NCI-H2081 (cell line): ENCODE measurements at places on chromosomes 4 and X.
A peak's percentile ranks its signal among the peaks of the same experiment; 100 is the strongest.

DNA sequence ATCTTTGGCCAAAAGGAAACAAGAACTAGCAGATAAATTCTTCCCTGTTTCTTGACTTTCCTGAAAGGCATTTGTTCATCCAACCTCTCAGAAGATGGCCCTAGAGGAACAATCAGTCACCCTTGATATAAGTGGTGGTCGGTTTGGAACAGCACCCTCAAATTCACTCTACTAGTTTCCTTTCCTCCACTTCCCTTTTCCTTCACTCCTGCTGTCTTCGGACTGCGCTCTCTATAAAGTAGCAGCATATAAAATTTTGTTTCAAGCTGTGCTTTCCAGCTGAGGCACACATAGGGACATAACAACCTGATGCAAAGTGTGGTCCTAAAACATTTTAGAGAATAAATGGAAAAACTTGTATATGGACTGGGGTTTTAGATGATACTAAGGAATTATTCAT lies 29.0 kb upstream of the MOB1B start:
- DNase-seq, result no peak

- DNase-seq, result peak; percentile 57
Measured at GRCh38 chrX:63751481-63751880, 33.5 kb downstream of the ARHGEF9 start.

- no peak for DNase-seq
Measured at GRCh38 chr4:40395166-40395900, 60.2 kb downstream of the CHRNA9 start.

DNA sequence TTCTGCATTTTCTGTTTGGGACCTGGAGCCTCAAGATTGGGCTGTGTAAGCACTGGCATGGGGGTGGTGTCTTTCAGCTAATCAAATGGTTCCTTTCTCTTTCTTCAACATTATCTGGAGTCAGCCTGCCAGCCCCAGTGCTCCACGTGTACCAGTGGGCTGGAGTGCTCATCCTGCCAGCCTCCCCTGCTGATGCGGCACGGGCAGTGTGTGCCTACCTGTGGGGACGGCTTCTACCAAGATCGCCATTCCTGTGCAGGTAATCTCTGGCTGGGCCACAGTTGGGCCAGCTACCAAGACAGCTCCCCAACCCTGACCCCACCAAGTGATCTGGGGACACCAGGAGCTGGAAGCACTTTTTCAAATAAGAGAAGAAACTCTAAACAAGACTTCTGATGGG lies 229.2 kb downstream of the FRAS1 start:
- DNase-seq, result no peak

GRCh38 chr4:20420916-20421602 lies 169.4 kb downstream of the SLIT2 start:
- no peak for DNase-seq

DNA sequence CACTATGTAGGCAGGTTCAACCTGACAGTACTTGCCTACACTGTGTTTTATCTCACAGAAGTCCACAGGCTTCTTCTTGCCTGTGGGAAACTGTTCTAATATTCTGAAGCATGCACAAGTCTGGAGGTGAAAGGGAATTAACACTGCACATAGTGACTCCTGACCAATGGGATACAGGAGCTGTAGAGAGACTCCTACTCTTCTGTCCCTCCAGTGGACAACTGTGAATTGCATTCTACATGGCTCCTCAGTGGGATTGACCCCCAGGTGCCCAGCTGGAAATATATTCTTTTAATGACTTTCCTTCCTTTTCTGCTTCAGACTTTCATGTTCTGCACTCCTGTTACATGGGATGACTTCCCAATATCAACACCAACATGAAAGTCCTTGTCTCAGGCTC lies 8.2 kb upstream of the YIPF6 start:
- no peak for DNase-seq

DNA sequence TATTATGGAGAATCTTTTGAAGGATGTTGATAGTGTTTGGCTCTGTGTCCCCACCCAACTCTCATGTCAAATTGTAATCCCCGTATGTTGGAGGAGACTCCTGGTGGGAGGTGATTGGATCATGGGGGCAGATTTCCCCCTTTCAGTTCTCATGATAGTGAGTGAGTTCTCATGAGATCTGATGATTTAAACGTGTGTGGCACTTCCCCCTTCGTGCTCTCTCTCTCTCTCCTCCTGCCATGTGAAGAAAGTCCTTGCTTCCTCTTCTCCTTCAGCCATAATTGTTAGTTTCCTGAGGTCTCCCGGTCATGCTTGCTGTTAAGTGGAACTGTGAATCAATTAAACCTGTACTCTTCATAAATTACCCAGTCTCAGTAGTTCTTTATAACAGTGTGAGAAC lies 166.1 kb upstream of the NUDT6 start:
- DNase-seq, result no peak

DNA sequence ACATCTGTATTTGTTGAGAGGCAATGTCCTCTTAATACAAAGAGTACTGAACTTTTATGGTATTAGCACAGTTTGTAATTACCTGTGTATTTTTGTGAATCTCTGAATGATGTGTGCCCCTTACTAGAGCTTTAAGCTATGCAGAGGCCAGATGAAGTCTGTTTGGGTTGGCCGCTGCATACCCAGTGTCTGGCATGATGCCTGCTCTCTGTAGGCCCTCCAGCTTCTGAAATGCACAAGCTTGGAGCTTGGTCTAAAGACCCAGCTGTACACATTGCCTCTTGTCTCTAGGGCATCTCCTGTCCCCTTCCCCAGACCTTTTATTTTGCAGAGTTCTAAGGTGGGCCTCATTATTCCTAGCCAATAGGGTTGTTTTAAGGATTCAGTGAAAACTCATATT lies 68.6 kb downstream of the CDS1 start:
- DNase-seq, result no peak

DNA sequence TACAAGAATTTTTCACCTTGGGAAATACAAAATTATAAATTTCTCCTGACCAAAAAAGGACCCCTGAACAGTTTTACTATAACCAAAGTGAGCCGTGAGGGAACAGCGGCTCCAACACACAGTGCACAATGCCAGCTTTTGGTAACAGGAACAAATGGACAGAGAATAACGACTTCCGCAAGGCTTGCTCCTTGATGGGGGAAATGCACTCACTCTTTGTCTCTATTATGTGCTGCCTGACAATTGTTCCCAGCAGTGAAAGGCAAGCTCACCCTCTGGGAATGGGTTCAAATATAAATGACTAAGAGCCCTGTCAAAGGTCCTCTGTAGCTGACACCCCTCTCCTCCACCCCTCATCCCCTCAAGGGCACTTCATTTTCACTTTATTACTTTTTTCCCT lies 325.8 kb upstream of the GALNT7 start:
- DNase-seq, result no peak

GRCh38 chr4:151644622-151645021 lies 116.2 kb downstream of the GATB start:
- DNase-seq, result no peak

GRCh38 chrX:47366041-47366722 lies 4.2 kb upstream of the ZNF157 start:
- peak; percentile 81 for DNase-seq

DNA sequence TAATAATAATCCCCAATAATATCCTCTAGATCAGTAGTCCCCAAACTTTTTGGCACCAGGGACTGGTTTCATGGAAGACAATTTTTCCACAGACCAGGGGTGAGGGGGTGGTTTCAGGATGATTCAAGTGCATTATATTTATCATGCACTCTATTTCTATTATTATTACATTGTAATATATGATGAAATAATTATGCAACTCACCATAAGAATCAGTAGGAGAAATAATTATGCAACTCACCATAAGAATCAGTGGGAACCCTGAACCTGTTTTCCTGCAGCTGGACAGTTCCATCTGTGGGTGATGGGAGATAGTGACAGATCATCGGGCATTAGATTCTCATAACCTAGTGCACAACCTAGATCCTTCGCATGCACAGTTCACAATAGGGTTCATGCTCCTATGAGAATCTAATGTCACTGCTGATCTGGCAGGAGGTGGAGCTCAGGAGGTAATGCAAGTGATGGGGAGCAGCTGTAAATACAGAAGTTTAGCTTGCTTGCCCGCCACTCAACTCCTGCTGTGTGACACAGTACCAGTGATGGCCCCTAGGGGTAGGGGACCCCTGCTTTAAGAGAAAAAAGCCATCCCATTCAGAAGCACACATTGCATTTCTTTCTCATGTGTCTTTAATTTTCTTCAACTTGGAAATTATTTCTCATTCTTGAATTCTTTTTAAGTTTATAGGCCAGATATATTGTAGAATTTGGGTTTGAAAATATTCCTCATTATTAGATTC lies 16.0 kb upstream of the SH3RF1 start:
- DNase-seq, result no peak

DNA sequence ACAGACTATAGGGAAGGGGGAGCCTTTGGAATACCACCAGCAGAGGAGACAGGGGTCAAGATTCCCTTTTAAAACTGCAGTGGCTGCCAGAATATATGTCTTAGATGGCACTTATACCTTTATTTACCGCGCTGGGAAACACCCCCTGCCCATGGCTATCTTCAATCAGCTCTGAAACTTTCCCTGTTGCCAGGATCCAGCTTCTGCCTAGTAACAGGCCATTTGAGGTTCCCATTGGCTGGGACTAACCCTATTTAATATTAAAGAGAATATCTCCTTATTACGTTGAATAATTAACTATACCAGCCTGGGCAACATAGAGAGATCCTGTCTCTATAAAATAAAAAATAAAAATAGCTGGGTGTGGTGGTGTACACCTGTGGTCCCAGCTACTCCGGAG lies 23.8 kb downstream of the SOWAHB start:
- DNase-seq, result no peak

- DNase-seq, result no peak
Measured at GRCh38 chr4:182272151-182272550, 28.9 kb downstream of the TENM3 start.

DNA sequence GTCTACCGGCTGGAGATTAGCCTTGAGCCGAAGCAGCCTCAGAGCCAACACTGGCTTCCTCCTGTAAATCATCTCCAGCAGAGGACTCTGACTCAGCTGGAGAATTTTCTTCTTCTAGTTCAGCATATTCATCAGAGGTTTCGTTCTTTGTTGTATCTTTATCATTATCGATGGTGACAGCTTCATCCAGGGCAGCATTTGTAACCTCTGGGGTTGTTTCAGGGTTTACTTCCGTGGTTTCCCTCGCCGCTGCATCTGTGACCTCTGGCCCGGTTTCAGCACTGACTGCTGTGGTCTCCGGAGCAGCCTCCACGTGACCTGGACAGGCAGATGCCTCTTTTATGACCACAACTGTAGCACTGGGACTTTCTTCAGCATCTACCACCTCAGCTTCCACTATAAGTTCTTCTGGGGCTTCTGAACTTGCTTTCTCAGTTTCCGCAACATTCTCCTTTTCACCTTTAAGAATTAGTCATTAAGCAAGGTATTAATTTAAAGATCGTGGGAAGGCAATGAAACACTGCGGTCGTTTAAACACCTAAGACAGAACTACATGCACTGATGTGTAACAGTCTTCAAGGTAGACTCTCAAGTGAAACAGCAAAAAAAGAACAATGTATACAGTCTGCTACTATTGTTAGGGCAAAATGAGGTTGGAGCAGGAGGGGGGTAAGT lies 13.3 kb downstream of the MGARP start:
- DNase-seq, result no peak

- no peak for DNase-seq
Measured at GRCh38 chrX:134146493-134146892, 90.5 kb upstream of the CCDC160 start.

DNA sequence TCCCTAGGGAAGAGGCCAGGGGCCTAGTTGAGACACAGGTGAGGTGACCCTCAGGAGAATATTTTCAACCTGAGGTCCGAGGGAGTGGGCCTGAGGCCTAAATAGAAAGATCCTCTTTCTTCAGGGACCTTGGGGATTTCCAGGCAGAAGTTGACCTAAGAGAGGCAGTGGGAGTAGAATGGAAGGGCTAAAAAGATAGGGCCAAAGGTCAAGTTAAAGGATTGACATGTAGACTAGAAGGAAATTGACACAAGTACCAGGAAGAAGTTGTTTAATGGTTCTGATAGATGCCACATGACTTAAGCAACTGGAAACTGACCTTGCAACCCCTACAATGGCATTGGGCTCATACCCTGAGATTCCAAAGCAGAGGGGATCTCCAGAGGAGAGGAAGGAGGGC lies 76.9 kb downstream of the SHROOM3 start:
- DNase-seq, result no peak

DNA sequence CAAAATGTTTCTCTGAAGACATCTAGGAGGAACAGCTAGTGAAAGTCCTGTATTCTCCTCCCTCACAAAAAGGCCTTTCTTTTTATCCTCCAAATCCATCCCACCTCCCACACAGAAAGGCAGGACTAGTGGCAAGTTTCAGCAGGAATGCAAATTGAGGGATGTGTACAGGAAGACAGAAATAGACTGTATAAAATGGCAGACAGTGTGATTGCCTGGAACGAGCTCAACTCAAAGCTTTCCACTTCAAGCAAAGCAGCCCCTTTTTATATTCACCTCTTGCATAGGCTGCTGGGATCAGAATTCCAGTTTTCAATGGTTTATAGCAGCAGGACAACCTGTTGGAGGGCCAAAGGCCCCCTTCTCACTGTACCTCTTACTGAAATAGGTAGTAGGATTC lies 57.5 kb downstream of the DCX start:
- no peak for DNase-seq

DNA sequence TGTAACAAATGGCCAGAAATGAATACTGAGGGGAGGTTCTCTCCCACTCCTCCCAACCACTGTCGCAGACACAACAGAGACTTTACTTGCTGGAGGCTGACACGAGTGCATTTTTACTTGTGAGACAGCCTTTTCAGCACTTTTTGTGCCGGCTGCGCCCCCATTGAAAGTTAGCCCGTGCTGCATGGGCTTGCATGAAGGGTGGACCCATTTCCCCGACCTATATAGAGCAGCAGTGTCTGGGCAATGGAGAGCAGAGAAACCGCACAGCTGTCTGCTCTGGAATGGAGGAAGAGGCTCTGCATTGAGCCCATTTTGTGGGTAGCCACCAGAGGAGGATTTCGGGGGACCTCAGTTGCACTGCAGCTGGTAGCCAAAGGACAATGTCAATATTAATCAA lies 208.8 kb downstream of the UGT8 start:
- DNase-seq, result no peak

DNA sequence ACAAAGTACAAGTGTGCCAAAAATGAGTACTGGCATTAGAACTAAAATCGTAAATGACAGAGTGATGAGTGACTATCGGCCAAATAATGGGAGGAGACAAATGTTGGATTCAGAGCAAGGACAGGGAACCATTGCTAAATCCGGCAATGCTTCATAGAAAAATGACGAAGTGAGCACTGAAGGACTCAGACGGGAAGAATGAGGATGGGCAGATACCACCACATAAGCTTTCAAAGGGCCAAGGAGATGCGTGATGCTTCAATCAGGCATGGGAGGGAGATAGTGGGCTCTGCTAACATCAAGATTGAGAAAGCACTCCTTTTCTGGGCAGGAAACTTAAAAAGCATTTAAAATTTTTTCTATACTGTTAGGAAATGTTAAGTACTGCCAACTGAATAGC lies 21.6 kb downstream of the RBBP7 start:
- no peak for DNase-seq

DNA sequence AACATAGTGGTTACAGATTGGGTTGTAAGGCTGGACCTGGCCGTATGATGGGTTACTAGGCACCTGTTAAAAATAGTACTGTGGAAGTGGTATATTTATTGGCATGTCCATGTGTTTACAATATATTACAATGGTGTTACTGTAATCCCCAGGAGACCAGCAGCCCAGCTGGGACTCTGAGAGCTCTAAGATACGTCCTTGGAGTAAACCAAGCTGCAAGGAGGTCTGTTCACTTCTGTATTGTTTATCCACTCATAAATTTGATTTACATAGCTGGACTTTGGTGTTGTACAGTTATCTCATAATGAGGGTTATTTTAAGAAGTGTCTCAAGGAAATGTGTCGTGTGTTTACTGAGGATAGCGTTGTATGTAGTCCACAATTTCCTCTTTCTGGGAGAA lies 93.8 kb downstream of the TBL1X start:
- DNase-seq, result no peak

- DNase-seq, result peak; percentile 80
Measured at GRCh38 chr4:128635955-128636560, 173.4 kb upstream of the JADE1 start.
